ENCODE measurements at places on chromosomes 2 and 18.

- DNase-seq: no peak
Observed at GRCh38 chr2:85393836-85394235, 16.3 kb downstream of the CAPG start.

DNA sequence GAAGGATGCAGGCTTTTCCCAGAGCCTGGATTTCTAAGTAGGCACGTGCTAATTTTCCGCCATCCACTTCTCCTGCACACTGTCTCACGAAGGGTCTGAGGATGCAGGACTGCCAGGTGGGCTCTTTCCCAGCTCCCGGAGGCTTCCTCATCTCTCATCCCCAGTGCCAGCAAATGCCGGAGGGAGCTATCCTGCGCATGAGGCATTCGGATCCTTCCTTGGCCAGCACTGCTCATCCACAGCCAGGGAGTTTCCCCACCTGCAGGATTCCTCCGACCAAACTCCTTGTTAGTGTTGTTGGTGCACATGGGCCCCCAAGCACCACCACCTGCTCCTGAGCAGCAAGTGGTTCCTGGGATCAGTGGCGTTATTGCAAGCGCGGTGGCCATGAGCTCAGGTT lies 5.0 kb downstream of the CNDP1 start:
- DNase-seq: no peak

DNA sequence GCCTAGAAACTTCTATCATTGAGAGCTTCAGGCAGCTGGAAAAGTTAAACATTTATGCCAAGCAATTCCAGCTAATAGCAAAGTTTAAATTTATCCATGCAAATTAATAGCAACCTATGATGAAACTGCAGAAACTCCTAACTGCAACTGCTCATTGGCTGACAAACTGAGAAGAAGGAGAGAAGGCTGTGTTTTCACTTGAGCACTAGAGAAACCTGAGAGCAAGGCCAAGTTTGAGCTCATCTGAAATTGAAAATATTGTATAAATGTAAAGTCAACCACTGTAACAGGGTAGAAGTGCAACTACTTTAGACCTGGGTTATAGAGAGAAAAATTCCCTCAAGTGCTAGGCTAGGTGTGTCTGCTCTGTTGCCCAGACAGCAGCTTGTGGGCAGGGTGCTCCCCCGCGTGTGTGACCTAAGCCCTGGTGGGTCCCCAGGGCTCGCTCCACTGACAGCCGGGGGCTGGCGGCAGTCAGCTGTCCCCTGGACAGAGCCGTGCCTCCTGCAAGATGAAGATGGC lies 50.2 kb downstream of the CABYR start:
- no peak for DNase-seq

DNA sequence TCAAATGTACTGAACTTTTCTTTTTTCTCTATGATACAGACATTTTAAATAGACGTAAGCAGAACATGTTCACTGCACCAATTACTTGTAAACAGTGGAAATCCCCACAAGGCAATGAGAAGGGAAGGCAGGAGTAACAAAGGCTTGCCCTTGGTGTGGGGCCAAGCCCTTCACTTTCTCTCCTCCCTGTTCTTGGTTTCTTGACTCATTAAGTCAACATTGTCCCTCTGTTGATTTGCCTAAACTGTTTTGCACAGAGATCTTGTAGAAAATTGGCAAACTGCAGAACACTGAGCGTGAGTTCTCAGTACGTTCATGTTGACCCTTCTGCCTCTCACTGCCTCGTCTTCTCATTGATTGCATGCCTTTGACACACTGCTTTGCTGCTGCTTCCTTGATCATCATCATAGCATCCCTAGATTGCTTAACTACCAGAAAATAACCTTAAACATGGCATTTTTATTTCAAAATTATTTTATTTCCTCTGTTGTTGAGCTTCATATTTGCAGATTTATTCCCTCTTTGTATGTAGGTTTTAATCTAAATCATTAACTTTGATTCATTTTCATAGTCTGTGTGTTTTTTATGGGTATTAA lies 257.7 kb downstream of the PTGR3 start:
- peak; percentile 72 for DNase-seq

DNA sequence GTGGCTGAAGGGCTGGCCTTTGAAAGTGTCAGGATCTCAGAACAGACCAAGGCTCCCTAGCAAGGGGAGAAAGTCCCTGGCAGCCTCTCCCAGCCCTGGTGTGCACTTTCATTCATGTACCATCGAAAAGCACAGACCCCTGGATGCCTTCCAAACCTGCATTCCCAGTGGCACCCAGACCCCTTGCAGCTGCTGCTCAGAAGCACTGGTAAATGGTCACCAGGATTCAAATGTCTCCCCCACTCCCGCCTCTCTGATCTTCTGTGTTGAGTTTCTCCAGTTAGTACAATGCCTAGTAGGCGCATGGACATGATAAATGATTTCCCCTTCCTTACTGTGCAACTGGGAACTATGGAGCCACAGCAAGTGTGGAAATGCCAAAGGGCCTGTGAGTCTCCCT lies 180.0 kb downstream of the GLI2 start:
- DNase-seq: no peak

GRCh38 chr2:158599609-158600008 lies 142.9 kb downstream of the PKP4 start:
- peak; percentile 45 for DNase-seq

GRCh38 chr2:75007819-75008218 lies 49.4 kb downstream of the POLE4 start:
- peak; percentile 3 for DNase-seq

DNA sequence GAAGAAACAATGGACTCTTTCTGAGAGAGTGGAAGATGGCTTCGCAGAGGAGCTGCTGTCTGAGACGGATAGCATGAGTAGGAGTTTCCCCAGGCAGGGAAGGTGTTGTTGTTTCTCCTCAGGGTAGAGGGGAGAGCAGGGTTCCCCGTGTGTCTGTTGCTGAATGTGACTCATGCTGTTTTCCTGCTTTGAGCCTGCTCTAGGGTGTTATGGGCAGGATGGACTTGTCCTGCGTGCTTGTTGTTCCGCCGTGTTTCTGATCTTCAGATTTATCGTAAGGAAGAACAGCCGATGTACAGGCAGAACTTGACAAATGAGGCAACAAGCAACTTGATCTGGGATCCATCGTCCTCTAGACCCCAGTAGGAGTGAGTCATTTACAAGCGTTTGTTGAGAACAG lies 19.7 kb upstream of the MYCN start:
- no peak for DNase-seq

- no peak for DNase-seq
Observed at GRCh38 chr2:46319711-46320110, 22.5 kb downstream of the EPAS1 start.

GRCh38 chr2:160471950-160472349 lies 21.7 kb downstream of the RBMS1 start:
- no peak for DNase-seq

GRCh38 chr2:188701836-188702235 lies 272.3 kb upstream of the COL3A1 start:
- no peak for DNase-seq

GRCh38 chr18:70494524-70494923 lies 205.7 kb downstream of the SOCS6 start:
- DNase-seq: peak; percentile 34

- no peak for DNase-seq
Observed at GRCh38 chr18:49722477-49722876, 90.9 kb downstream of the ACAA2 start.

- no peak for DNase-seq
Observed at GRCh38 chr2:120415728-120416509, 70.0 kb downstream of the INHBB start.

All from NCI-H69 (cell line).